Stimulated activated CD4-positive, alpha-beta T cell treated with anti-CD3 and anti-CD28 coated beads, Interleukin-15, amount 100 ng/mL, for 1 hour (primary cell): ENCODE measurements at places on chromosomes 7 and 10.

DNA sequence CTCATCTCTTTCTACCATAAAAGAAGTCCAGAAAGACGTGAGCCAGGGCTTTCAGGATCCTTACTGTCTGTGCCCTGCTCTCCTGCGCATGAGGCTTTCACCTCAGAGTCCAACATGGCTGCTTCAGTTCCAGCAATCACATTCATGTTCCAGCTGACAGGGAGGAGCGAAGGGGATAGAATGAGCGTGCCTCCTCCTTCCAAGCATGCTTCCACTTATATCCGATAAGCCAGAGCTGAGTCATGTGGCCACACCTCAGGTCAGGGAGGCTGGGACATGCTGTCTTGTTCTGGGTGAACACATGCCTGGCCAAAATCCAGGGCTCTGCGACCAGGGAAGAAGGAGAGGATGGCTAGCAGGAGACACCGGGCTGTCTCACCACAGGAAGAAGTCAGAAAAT, 248.2 kb downstream of the SKAP2 start:
- DNase-seq, result no peak

- no peak for DNase-seq
These were observed 55.7 kb upstream of the RHEB start for GRCh38 chr7:151575410-151575809.

GRCh38 chr7:42085531-42085930, 151.5 kb downstream of the GLI3 start:
- DNase-seq, result no peak

GRCh38 chr10:74084955-74085354, 65.7 kb downstream of the AP3M1 start:
- no peak for DNase-seq

DNA sequence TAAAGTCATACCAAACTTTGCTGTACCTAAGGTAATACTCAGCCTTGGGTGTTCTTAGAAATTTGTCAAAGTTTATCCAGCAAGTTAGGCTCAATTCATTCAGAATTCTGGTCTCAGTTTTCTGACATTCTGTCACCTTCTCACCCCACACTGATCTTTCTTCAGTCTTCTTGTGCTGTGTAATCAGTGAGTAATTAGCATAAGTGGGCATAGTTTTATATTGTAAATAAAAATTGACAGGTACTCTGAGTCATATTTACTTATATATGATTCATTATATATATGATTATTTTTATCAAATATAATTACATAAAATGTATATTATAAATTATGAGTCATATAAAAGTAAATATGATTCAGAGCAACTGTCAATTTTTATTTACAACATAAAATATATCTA, 170.9 kb upstream of the MAGI2 start:
- DNase-seq, result no peak

DNA sequence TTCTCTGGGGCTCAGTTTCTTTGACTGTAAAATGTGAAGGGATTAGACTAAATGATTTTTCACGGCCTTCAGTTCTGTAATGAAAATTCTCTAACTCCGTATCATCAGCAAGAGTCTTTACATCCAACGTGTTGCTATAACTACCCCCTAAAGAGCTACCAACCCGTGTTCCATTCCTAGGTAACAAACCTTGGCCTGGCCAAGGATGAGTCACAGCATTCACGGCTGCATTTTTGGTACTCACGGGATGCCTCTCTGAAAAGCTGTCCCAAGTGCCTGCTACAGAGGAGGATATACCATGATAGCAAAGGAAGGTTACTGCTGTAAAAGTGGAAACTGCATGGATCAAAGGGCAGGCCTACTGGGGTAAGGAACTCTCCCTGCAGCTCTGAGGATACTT, 5.9 kb downstream of the LRRC4 start:
- DNase-seq, result no peak

GRCh38 chr7:112452102-112452888, 2.0 kb downstream of the IFRD1 start:
- no peak for DNase-seq

- DNase-seq, result no peak
These were observed 100.6 kb downstream of the DLG5 start for GRCh38 chr10:77825965-77826364.

DNA sequence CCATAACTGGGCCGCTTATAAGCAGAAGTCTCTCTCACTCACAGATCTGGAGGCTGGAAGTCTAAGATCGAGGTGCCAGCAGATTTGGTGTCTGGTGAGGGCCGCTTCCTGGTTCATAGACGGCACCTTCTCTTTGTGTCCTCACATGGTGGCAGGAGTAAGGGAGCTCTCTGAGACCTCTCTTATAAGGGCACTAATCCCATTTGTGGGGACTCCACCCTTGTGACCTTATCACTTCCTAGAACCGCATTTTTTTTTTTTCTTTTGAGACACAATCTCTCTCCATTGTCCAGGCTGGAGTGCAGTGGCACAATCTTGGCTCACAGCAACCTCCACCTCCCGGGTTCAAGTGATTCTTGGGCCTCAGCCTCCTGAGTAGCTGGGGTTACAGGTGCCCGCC, 8.1 kb downstream of the FBH1 start:
- DNase-seq, result no peak

DNA sequence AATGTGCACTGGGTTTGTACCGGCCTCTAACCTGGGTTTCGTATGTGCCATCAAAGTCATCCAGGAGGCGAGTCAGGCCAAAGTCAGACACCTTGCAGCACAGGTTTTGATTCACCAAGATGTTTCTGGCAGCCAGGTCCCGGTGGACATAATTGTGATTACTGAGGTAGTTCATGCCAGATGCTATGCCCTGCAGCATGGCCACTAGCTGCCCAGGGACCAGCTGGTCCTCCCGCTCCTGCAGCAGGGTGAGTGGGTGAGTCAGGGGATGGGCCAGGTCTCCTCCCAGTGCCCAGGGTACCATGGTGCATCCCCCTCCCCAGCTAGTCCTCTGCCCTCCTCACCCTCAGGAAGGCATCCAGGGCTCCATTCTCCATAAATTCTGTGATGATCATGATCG, 13.6 kb downstream of the ZYX start:
- DNase-seq, result no peak

GRCh38 chr7:1899951-1900762, 230.1 kb downstream of the ELFN1 start:
- DNase-seq, result no peak

GRCh38 chr10:26391701-26392695, 46.1 kb upstream of the APBB1IP start:
- no peak for DNase-seq

GRCh38 chr7:93011351-93012294, 106.2 kb downstream of the SAMD9 start:
- DNase-seq, result no peak

DNA sequence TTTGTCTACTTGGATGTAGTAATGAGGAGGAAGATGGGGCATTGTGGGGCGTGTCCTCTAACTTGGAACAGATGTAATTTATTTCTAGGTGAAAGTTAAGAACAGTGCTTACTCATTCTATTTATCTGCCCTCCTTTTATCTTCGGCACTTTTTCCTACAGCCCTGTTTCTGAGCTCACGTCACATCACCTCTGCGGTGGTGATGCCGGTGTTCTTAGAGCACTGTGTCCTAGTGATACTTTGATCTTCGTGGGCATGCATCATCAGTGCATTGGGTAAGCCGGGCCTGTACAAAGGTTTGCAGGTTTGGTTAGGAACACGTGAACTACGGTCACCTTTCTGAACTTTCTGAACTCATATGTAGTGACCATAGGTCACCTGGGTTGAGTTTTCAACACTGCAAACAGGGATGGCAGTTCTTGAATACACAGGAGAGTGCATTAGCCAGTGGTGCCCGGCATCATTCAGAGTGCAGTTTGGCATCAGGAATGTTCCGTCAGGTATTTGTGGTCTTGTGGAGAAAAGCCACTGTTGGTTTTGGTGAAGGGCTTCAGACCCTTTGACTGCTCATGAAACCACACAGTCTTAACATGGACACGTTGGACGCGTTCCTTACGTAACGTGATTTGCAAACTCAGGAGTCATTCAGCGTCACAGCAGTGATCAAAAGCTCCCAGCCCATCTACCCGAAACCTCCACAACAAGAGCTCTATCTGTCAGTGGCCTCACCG, 5.6 kb downstream of the POR start:
- no peak for DNase-seq

DNA sequence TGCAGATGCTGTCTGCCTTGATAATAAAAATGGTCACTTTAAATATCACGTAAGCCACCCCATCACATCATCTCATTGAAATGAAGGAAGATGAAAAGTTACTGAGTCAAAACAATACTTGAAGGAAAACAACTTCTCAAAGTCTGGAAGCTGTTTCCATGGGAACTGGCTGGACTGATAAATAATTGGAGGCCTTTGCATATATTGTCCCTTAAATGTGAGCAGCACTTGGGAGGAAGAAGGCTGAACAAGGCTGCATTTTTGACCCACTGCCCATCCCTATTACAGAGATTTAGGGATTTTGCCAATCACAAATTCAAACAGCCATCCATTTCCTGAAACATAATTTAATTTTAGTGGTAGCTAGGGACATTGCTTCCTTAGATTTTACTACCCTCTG, 18.2 kb upstream of the MAGI2 start:
- no peak for DNase-seq

GRCh38 chr10:61923210-61923949, 21.9 kb downstream of the ARID5B start:
- no peak for DNase-seq

DNA sequence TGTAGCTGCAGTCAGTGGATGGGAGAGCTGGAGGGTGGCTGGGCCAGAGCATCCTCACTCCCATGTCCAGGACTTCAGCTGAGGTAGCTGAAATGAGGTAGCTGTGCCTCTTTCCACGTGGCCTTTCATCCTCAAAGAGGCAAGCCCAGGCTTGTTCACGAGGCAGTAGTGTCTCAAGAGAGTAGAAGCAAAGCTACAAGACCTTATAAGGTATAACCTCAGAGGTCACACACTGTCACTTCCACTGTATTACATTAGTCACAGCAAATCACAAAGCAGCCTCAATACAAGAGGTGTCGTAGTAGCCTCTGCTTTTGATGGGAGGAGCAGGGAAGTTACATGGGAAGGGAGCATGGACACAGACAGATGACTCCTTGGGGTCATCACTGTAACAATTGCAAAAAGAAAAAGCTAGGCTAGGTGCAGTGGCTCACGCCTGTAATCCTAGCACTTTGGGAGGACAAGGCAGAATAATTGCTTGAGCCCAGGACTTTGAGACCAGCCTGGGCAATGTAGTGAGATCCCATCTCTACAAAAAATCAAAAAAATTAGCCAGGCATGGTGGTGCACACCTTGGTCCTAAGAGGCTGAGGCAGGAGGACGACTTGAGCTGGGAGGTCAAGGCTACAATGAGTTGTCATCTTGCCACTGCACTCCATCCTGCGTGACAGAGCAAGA, 97.5 kb downstream of the SKIDA1 start:
- DNase-seq, result no peak

- DNase-seq, result no peak
These were observed 25.1 kb upstream of the AKAP9 start for GRCh38 chr7:91915401-91916050.

DNA sequence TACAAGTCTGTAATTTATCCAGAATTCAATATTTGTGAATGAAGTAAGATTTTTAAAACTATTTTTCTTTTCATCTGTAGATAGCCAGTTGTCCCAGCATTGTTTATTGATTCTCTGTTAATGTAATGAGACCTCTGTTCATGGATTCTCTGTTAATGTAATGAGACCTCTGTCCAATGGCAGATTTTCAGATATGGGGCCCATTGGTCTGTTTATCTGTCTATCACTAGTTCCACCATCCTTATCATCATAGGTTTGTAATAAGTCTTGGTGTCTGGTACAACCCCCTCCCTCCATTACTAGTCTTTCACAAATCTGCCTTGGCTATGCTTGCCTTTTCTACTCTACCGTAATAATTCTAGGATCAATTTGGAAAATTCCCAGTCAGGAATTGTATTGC, 276.6 kb downstream of the ARHGAP12 start:
- no peak for DNase-seq

- no peak for DNase-seq
These were observed 35.4 kb downstream of the TSPAN14 start for GRCh38 chr10:80489371-80490112.

DNA sequence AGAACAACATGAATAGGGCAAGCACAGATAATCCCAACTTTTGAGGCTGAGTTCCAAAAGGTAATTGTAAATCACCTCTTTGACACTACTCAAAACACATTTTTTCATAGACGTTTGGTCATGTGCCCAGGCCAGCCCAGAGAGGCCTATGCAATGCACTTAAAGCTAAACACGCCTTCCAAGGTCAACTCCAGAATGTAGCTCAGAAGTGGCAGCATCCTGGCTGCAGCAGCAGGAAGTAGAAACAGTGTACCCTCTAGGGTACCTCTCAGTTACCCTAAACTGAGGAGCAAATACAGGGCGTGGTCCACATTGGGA, 58.7 kb downstream of the OSBPL3 start:
- DNase-seq, result no peak

- no peak for DNase-seq
These were observed 97.3 kb upstream of the IKZF1 start for GRCh38 chr7:50207251-50207564.

- no peak for DNase-seq
These were observed 675.3 kb downstream of the INHBA start for GRCh38 chr7:41027428-41028115.

DNA sequence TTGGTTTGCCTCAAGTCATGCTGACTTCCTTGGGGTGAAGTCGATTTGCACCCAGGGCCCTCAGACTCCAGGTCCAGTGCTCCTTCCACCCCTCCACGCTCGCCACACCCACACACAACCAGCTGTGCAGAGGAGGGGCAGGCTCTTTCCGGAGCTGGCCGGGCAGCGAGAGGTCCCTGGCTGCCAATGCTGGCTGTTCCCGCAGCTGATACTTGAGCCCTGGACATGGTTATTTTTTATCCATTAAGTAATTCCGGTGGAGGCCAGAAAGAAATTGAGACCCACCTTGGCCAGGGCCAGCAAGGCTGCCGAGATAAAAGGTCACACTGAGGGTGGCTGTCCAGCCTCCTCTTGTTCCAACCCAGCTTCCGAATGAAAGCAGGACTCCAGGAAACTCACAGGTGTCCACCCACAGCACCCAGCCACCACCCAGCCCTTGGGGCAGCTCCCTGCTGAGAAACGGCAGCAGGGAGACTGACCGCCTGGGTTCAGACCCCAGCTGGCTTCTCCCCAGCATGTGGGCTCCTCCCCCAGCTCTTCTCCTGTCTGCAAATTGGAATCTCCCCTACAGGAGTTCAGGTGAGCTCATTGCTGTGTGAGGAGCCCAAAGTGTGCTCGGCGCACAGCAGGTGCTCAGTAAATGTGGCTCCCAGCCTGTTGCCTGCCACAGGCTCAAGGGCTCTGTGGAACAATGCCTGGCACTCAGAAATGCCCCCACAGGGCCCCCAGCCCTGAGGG, 77.8 kb downstream of the PDGFA start:
- DNase-seq, result no peak

DNA sequence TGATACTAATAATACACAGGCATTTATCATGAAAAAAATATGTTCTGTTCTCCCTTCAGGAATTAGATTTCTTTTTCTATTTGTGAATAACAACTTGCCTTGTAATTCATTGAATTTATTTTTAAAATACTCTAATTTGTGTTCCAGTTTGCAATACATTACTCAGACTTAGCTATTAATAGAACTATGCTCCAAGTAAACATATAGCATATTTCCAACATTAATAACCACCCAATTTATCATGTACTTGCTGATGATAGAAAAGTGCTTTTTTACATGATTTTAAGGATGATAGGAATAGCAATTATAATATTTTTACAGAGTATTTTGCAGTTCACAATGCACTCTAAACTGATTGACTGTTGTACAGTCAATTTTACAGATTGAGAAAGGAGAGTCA, 338.8 kb upstream of the SEMA3D start:
- DNase-seq, result no peak

- DNase-seq, result no peak
These were observed 1.2 kb upstream of the MAP3K8 start for GRCh38 chr10:30432622-30433305.

GRCh38 chr10:5604236-5604925, 62.0 kb downstream of the ASB13 start:
- no peak for DNase-seq
